ENCODE measurements at places on chromosomes 2 and 18.

DNA sequence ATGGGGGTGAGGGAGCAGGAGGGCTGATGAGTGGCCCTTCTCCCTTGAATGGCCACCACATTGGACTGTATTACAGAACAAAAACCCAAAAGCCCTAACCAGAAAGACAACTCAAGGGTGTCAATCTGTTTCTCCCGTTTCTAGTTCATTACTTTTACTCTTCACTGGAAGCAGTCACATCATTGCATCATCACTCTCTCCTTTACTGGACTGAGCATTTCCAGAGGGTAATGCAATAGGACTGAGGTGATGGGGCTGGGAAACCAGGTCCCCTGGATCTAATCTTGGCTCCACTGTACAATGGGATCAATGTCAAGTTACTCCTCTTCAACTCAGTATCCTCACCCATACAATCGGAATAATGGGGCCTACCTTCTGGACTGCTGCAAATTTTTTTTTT is 56.1 kb downstream of the BCL2 start:
- no peak for DNase-seq

DNA sequence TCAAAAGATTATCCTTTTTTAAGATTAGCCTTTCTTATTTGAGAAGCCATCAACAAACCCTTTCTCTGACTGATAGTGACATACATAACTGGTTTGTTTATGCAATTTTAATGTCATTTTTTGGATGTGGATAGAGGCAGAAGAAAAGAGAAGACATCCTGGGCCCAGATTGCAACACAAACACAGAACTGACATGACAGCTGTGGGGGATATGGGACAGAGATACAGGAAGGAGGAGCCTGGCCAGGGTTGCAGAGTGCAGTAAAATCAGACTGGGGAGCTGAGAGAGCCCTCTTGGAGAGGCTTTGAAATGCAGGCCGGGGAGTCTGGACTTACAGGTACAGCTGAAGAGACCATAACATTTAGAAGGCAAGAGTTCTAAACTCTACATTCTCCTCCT is 65.1 kb downstream of the SIGLEC15 start:
- no peak for DNase-seq

DNA sequence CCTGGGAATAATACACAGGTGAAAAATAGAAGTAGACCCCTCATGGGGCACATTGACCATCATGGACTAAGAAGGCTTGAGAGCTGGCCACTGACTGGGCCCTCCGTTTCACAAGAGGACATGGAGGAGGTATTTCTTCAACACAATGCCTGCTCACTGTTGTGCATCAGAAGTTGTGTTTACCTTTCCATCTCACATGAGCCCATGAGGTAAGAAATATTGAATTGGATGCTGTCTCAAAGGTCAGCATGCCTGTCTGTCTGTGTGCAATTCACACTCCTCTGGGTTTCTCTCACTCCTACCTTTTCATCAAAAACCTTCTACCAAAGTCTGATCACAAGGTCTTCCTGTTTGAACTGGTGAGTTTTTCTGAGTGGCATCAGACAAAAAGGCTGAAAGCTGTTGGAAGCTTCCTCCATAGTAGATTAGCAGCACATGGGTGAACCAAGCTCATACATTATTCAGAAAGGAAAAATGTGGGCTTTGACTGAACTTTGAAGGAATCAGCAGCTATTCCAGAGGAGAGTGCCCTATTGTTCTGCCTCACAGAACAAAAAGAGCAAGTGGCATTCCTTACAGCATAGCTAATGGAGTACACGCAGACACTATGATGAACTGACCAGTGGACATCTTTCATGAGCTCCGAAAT is 143.2 kb upstream of the RND3 start:
- DNase-seq, result no peak

GRCh38 chr2:153388246-153388645 is 90.3 kb downstream of the RPRM start:
- no peak for DNase-seq

GRCh38 chr18:48842259-48843061 is 108.3 kb downstream of the SMAD7 start:
- peak; percentile 83 for DNase-seq
